Ureter (tissue), 1 donor: ENCODE measurements at places on chromosomes 3 and 15. TPM values are rescaled to one million over a fixed set of nuclear protein-coding genes. Genes with fewer than 3 reads are reported as not detected.
A peak's percentile ranks its signal among the peaks of the same experiment; 100 is the strongest.

CPNE9 gene
- total RNA-seq, result 0.29 TPM

CEMIP gene
- 0.23 TPM for total RNA-seq

DNA sequence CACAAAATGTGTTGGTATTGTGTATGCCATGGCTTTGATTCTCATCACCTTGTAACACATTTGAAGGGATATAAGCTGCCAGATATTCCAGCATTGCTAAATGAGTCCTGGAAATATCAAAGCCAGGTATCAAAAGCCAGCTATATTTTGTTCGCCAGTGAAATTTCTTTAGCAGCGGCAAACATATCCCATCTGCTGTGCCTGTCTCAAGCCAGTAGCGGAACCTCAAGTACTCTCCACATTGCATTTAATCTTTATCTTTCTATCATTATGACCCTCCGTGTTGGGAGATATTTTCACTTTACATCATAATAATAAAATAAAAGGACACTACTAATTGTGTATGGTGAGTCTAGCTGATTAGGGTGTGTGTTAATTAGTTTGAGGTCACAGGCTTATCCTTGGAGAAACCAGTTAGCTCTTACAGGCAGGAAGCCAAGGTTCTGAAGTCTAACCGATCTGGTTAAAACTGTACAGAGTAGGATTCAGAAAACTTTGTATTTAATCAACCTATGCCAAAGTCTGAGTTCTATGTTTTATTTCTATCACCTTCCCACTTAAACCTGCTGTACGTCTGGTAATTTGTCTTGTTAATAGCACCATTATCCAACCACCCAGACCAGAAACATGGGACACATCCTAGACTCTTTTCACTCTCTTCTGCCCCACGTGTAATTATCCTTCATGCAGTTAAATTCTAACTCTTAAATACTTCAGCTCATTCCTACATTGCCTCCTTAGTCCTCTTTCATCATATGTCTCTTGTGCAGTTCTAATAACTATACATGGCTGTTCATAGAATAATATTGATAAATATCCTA lies 14.5 kb downstream of the TIPARP start:
- no peak for DNase-seq

GRCh38 chr15:79093352-79093935 lies 2.9 kb upstream of the RASGRF1 start:
- peak; percentile 24 for DNase-seq

- no peak for DNase-seq
Measured at GRCh38 chr3:152083135-152083534, 185.6 kb upstream of the MBNL1 start.

IMPG2 gene
- total RNA-seq, result 0.31 TPM

GRCh38 chr3:182490596-182491491 lies 302.5 kb upstream of the ATP11B start:
- no peak for DNase-seq

SCN5A gene
- 3.5 TPM for total RNA-seq

DNA sequence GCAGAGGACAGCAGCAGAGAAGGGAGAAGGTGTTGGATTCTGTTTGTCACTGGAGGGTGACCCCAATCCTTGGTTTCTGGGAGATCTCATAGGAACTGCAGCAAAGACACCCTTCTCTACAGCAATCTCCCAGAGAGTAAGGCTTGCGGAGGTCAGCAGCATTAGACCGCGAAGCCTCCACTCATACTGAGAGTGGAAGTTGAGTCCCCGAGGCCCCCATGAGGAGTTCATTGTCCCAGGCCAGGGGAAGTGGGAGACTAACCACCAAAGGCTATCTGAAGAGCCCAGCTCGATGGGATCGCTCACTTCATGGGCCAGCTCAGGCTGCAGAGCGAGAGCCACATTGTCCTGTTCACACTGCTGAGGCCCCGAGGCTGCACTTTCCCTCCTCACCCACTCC lies 44.6 kb downstream of the GLDN start:
- DNase-seq, result no peak

DNA sequence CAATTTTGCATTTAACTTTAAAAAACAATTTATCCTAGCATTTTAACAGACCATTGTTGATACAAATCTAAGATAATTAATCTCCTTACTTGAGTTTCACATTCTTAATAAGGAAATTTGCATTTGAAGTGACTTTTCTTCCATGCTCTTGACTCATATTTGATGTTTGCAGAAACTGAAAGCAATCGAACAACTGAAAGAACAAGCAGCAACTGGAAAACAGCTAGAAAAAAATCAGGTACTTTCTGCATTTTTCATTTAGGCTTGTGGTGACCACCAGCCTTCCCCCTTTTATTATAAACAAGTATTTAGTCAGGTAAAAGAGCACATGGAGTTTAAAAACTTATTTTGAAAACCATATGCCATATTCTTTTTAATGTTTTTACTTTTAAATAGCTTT lies 20.1 kb upstream of the SELENOT start:
- DNase-seq, result no peak

DNA sequence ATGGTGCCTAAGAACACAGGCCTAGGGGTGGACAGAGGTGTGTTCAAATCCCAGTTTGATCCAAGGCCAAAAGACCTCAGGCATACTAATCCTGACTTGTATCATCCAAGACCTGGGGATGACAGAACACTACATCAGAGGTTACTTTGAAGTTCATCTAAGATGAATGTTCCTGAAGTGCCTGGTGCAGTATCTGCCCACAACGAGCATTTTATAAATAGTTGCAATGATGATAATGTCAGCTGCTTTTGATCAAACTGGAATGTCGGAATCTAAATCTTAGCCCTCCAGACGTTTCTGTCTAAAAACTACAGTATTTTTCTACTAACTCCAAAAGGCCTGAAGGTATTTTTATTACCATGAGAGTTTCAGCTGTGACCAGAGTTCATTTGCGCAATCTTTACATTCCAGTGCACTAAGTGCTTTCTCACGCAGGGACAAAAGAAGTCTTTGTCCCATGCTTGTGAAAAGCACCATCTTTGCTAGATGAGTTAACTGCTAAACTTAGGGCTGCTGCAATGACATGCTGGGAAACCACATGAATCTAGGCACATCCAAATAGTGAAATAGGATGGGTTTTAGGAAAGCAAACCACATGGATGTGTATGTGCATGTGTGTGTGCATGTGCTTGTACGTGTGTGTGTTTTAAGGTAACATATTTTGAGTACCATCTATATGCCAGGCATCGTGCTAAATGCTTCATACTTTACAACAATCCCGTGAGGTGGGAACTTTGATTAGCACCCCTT lies 18.1 kb downstream of the ANXA2 start:
- DNase-seq, result no peak

GRCh38 chr3:65993134-65993900 lies 45.4 kb downstream of the MAGI1 start:
- DNase-seq, result no peak

DNA sequence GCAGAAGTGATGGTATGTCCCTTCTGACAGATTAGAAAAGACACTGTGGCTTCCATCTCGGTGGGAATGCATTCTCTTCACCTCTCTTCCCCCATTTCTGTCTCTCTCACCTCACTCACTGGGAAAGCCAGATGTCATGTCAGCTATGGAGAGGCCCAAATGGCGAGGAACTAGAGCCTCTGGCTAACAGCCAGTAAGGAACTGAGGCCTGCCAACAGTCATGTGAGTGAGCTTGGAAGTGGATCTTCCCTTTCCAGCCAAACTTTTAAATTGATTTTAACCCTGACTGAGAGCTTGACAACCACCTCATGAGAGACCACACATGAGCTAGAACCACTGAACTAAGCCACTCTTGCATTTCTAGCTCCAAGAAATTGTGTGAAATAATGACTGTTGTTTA lies 35.2 kb upstream of the CDAN1 start:
- no peak for DNase-seq

DNA sequence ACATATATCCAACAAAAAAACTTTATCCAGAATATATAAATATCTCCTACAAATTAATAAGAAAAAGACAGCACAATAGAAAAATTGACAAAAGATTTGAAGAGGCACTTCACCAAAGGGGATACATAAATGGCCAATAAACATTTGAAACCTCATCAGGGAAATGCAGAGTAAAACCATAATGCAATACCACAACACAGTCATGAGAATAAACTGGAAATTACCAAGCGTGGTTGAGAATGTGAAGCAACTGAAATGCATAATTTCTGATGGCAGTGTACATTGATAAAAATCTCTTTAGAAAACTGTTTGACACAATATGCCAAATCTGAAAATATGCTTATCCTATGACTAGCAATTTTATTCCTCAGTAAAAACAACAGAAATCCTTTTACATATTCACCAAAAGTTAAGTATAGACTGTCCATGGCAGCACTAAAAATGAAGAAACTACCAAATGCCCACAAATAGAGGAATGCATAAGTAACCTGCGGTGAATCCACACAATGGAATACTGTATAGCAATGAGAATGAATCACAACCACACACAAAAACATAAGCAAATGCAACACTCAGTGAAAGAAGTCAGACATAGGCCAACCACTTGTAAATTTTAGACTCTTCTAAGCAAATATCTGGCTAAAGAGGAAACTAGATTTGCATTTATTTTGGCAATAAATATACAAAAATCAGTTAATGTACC lies 7.9 kb downstream of the LYZL4 start:
- DNase-seq, result no peak

GRCh38 chr3:126621627-126622345 lies 33.1 kb downstream of the TXNRD3 start:
- no peak for DNase-seq

GRCh38 chr3:128287216-128287615 lies 133.9 kb downstream of the EEFSEC start:
- no peak for DNase-seq

- DNase-seq, result no peak
Measured at GRCh38 chr3:195869413-195870001, 38.8 kb downstream of the TNK2 start.

DNA sequence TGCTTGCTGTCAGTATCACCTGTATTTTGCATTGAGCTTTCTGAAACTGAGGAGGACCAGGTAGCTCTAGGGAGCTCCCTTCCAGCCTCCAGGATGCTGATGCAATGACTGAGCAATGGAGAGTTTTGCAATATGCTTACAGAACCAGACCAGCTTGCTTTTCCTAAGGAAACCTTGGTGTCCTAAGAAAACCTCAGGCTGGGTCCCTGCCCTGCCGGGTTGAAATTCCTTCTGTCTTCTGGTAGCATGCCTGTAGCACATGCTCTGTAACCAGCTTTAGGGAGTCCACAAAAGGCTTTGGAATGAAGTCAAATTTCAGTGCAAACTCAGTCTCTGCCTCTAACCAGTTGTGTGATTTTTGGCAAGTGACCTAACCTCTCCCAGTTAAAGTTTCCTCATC lies 65.8 kb upstream of the GSK3B start:
- DNase-seq, result peak; percentile 70

SHC4 gene
- 0.55 TPM for total RNA-seq

GOLGA6L7 gene
- not detected for total RNA-seq
